Activated CD4-positive, alpha-beta memory T cell treated with anti-CD3 and anti-CD28 coated beads, Interleukin-2, amount 10 ng/mL, durations not matched to agents 7 days and 5 days (primary cell): ENCODE measurements at places on chromosomes 5 and 9. TPM values are rescaled to one million over a fixed set of nuclear protein-coding genes. Genes with fewer than 3 reads are reported as not detected.

GRCh38 chr5:10036136-10036815 lies 213.4 kb downstream of the ATPSCKMT start:
- H3K27ac ChIP-seq: no peak overlapping the region
- no peaks in the 10 kb centered on the region for H3K27me3 ChIP-seq
- no peaks in the 10 kb centered on the region for H3K4me1 ChIP-seq
- H3K36me3 ChIP-seq: no peaks in the 10 kb centered on the region

DNA sequence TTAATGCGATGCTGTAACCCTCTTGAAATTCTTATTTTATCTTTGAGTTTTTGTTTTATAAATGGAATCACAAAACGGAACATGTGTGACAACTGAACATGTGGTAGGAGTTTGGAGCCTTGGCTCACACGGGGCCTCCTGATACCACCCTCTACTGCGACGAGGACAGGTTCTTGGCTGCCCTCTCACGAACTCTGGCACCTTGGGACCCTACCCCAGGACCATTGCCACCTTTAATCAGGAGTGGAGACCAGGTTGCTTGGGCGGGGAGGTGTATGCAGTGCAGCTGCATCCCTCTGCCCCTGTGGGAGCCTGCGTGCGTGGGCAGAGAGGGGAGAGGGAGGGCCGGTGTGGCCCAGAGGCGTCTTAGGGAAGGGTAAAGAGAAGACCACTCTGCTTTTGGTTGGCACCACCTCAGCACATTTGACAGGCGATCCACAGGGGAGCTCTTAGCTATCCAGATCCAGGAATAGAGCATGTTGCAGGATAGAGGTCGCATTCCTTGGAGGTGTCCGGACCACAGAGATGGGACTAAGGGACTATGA lies 753.9 kb upstream of the PTPRD start:
- no peaks in the 10 kb centered on the region for H3K27me3 ChIP-seq
- no peak overlapping the region for H3K4me3 ChIP-seq
- no peak overlapping the region for H3K27ac ChIP-seq
- DNase-seq: no peak
- no peaks in the 10 kb centered on the region for H3K36me3 ChIP-seq

DNA sequence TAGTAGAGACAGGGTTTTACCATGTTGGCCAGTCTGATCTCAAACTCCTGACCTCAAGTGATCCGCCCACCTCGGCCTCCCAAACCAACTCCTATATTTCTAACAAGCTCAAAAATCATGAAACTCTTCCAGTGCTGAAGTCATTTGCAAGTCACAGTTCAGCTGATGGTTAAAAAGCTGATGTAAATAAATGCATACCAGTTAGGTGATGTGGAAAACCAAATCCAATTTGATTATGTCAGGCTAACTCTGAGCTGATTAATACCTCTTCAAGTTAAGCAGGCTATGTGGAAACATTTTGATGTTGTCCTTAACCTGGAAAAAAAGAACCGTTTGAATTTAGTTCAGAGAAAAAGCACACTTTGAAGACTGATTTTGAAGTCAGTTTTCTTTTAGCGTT lies 51.0 kb downstream of the TMEM252 start:
- H3K27ac ChIP-seq: no peak overlapping the region
- H3K27me3 ChIP-seq: no peaks in the 10 kb centered on the region
- no peak for DNase-seq
- H3K4me3 ChIP-seq: no peak overlapping the region
- no peaks in the 10 kb centered on the region for H3K36me3 ChIP-seq
- no peaks in the 10 kb centered on the region for H3K4me1 ChIP-seq

MXD3 gene
- 75.0 TPM for total RNA-seq

IGFBPL1 gene
- 0.20 TPM for total RNA-seq

- H3K4me1 ChIP-seq: no peaks in the 10 kb centered on the region
- H3K27me3 ChIP-seq: no peaks in the 10 kb centered on the region
- no peak overlapping the region for H3K27ac ChIP-seq
- no peak for DNase-seq
These were observed 341.2 kb upstream of the CTNND2 start for GRCh38 chr5:12245429-12245828.

DNA sequence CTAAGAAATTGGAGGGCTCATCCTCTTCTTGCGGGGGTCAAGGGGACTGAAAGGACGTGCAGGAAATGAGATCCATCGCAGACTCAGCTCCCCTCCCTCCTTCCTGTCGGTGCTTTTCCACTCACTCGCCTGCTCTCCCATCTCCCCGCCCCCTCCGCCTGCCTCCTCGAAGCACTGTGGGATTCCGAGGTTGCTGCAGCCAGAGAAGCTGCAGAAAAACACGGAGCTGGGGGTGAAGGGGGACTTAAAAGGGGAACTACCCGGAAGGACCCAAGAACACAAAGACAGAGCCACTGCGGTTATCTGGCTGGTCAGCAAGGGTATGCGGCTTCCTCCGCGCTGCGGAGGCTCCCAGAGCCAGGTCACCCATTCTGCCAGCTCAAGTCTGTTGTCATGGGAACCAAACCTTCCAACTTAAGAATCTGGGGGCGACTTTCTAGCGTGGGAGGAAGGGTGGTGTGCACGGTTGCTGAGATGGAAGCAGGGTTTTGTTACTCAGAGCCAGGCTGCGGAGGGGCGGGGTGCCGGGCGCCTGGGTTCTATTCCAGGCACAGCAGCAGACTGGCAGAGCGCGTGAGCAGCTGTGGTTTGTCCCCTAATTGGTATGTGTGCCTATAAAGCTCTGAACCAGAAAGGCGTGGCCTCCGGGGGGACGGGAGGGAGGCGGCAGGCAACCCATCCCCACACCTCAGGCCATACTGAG lies 24.9 kb downstream of the PCDHGC5 start:
- H3K4me1 ChIP-seq: peaks cover 30% of the 10 kb centered on the region
- no peak overlapping the region for H3K27ac ChIP-seq
- no peaks in the 10 kb centered on the region for H3K27me3 ChIP-seq
